ENCODE measurements at places on chromosomes 2 and 18. TPM values are rescaled to one million over a fixed set of nuclear protein-coding genes. Genes with fewer than 3 reads are reported as not detected.

The COL6A3 gene
- 356 TPM for polyA plus RNA-seq

The GPR39 gene
- polyA plus RNA-seq = 0.08 TPM

The SCYGR4 gene
- polyA plus RNA-seq = not detected

The DAPL1 gene
- polyA plus RNA-seq = 8.3 TPM

The FOXI3 gene
- not detected for polyA plus RNA-seq

The XRCC5 gene
- polyA plus RNA-seq = 216 TPM

The MAP3K19 gene
- 0.02 TPM for polyA plus RNA-seq

The CD207 gene
- 0.83 TPM for polyA plus RNA-seq

The ALPG gene
- 0.02 TPM for polyA plus RNA-seq

The DSG4 gene
- polyA plus RNA-seq = not detected

The SLC4A5 gene
- polyA plus RNA-seq = 1.4 TPM

The CFAP221 gene
- 0.24 TPM for polyA plus RNA-seq

The GLI2 gene
- 18.5 TPM for polyA plus RNA-seq

The RNMT gene
- polyA plus RNA-seq = 11.1 TPM

The LYPD6B gene
- 0.33 TPM for polyA plus RNA-seq

The RGPD3 gene
- 0.12 TPM for polyA plus RNA-seq

The SOX11 gene
- polyA plus RNA-seq = 0.01 TPM

The GNAL gene
- polyA plus RNA-seq = 1.6 TPM

The TET3 gene
- 2.6 TPM for polyA plus RNA-seq

The STAT4 gene
- 3.6 TPM for polyA plus RNA-seq

The ABCG5 gene
- polyA plus RNA-seq = not detected

The PLCD4 gene
- polyA plus RNA-seq = 0.88 TPM

The LHCGR gene
- 1.2 TPM for polyA plus RNA-seq

The APOB gene
- polyA plus RNA-seq = 0.45 TPM

The ALPI gene
- not detected for polyA plus RNA-seq

The IL36G gene
- polyA plus RNA-seq = not detected

The PKDCC gene
- polyA plus RNA-seq = 58.5 TPM

The TUBA4B gene
- polyA plus RNA-seq = 0.18 TPM

The LYG2 gene
- polyA plus RNA-seq = not detected

The TRIM43 gene
- polyA plus RNA-seq = not detected

The TAF4B gene
- polyA plus RNA-seq = 5.0 TPM

The CARF gene
- polyA plus RNA-seq = 9.8 TPM

The IL1RL2 gene
- polyA plus RNA-seq = 0.24 TPM

The STARD6 gene
- not detected for polyA plus RNA-seq

The C2orf80 gene
- not detected for polyA plus RNA-seq

The OR6B2 gene
- polyA plus RNA-seq = not detected

The GALNT3 gene
- 5.2 TPM for polyA plus RNA-seq

The KYNU gene
- polyA plus RNA-seq = 2.2 TPM

The LRRC30 gene
- not detected for polyA plus RNA-seq

The LAMA1 gene
- 10.8 TPM for polyA plus RNA-seq

All from ovary (tissue), 10 donors.